ENCODE measurements at places on chromosomes 7 and 10. TPM values are rescaled to one million over a fixed set of nuclear protein-coding genes. Genes with fewer than 3 reads are reported as not detected.

RELN gene
- 0.08 TPM for total RNA-seq

USP6NL gene
- 6.1 TPM for total RNA-seq

SDHAF3 gene
- total RNA-seq: 8.9 TPM

AMPH gene
- total RNA-seq: 0.23 TPM

Data from smooth muscle cell of the coronary artery (primary cell).